Fibroblast of upper back skin (primary cell): ENCODE measurements at places on chromosomes 7 and 10.
A peak's percentile ranks its signal among the peaks of the same experiment; 100 is the strongest.

- DNase-seq, result no peak
Observed at GRCh38 chr7:141276031-141276430, 202.2 kb downstream of the TMEM178B start.

DNA sequence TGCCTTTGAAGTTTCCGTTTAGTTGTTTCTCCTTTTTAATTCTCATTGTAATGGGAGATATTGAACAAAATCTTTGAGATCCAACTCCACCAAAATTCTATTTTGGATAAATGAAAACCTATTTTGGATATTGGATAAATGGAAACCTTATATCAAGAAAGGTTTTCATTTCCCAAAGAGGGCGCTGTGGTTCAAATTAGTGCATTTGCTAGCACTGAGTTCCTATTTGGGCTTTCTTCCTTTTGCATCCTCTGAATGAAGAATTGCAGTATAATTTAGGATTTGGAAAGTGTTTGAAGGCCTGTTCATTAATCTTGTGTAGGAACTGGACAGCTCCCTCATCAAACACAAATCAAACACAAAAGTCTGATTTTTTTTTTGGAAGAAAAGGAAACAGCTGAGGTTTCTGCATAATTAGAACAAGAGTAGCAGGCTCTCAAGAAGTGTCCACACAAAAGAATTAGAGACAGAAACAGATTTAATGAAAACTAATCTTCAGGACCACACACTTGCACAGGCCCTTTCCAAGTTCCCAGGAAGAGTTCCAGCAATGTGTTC lies 80.8 kb upstream of the KLF14 start:
- peak; percentile 45 for DNase-seq

- DNase-seq, result no peak
Observed at GRCh38 chr7:23161482-23161881, 20.4 kb upstream of the NUP42 start.

- no peak for DNase-seq
Observed at GRCh38 chr10:10626734-10627133, 390.9 kb upstream of the CELF2 start.

- DNase-seq, result no peak
Observed at GRCh38 chr10:23325132-23325531, 19.5 kb downstream of the C10orf67 start.

DNA sequence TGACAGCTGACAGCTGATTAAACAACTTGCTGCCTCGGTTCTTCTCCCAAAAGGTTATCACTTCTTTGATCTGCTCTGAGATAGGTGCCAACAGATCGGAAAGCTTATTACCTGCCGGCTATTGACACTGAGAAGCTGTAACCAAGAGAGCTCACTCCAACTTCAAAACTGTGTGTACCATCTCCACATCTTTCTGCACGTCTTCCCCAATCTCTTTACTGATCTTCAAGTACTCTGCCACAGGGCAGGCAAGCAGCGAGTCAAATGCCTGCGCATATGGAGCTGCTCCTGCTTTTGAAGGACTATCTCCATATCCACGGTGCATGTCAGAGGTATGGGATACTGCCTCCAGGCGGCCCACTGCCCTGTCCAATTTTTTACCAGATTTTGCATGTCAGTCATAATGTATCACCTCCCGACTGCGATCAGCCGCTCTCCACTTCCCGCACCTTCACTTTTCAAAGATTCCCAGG lies 352 bp upstream of the ZNF485 start:
- no peak for DNase-seq

DNA sequence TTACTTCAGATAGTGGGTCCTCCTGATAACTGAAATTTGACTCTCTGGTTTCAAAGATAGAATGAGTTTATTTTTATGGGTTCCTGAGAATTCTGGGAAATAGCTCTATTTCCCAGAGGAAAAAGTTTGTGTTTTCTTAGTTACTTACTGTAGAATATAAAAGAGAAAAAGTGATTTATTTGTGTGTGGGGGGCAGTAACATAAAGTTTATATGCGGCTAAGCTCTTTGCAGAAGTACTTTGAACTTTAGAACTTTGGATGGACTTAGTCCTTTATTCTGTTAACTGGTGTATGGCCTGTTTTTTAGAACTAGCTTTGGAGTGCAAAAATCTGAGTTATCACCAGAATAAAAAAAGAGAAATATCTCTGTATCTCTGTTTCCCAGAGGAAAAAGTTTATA lies 157.1 kb downstream of the BBS9 start:
- peak; percentile 2 for DNase-seq

GRCh38 chr10:132098539-132099388 lies 33.0 kb downstream of the JAKMIP3 start:
- no peak for DNase-seq
